ENCODE measurements at places on chromosomes 6 and 20. TPM values are rescaled to one million over a fixed set of nuclear protein-coding genes. Genes with fewer than 3 reads are reported as not detected.

DNA sequence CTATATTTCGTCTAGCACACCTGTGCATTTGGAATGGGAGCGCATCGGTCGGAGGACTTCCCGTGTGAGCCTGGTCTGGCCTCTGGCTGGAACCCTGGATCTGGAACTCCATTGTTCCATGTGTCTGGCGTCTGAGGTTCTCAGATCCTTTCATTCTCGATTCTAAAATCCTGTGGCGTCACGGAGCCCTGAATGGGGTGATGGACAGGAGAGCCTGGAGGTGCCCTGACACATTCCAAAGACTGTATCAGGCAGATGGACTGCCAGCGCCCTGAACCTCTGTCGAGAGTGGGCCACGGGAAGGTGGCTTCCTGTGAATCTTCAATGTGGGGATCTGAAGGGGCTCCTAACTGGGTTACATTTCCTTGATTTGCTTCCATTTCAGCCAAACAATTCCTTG lies 20.6 kb downstream of the MYH7B start:
- no peak overlapping the region for H3K4me3 ChIP-seq
- DNase-seq, result no peak
- peaks cover 7% of the 10 kb centered on the region for H3K4me1 ChIP-seq
- H3K27ac ChIP-seq, result no peak overlapping the region
- H3K27me3 ChIP-seq, result no peaks in the 10 kb centered on the region
- no peaks in the 10 kb centered on the region for H3K36me3 ChIP-seq

DNA sequence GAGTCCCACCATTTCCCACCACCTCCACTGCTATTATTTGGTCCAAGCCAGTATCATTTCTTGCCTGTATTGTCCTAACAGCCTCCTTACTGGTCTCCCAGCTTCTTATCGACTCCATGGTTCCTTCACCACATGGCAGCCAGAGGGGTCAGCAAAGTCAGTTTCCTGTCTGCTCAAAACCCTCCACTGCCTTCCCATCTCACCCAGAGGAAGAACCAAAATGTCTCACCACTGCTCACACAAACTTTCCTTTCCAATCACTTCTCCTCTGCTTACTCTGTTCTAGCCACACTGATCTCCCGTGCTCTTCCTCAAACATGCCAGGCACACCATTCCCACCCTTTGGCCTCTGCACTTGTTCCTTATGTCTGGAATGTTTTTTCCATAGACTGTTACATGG lies 39.7 kb downstream of the BCL2L1 start:
- peaks cover 6% of the 10 kb centered on the region for H3K4me1 ChIP-seq
- H3K36me3 ChIP-seq, result no peaks in the 10 kb centered on the region
- no peak overlapping the region for H3K4me3 ChIP-seq
- no peak overlapping the region for H3K27ac ChIP-seq
- no peak for DNase-seq

DNA sequence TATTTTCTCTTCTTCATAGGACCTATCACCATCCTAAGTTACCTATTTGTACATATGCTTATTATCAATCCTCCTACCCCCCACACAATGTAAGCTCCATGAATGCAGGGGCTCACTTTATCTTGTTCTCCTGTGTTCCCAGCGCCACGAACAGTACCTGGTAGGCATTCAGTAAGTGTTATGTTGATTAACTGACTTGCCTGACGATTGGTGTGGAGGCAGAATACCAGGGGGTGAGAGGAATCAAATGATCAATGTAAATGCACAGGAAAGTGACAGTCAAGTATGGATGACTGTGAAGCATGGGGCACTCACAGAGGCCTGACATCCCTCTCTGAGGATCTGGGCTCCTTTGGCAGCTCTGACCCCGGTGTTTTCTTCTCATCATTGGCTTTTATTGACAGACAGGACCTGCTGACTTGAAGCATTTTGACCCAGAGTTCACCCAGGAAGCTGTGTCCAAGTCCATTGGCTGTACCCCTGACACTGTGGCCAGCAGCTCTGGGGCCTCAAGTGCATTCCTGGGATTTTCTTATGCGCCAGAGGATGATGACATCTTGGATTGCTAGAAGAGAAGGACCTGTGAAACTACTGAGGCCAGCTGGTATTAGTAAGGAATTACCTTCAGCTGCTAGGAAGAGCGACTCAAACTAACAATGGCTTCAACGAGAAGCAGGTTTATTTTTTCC lies 6.1 kb upstream of the IFT52 start:
- no peak overlapping the region for H3K4me3 ChIP-seq
- no peaks in the 10 kb centered on the region for H3K27me3 ChIP-seq
- no peaks in the 10 kb centered on the region for H3K4me1 ChIP-seq
- H3K27ac ChIP-seq, result no peak overlapping the region
- H3K36me3 ChIP-seq, result no peaks in the 10 kb centered on the region

GRCh38 chr6:12383448-12383847 lies 93.3 kb downstream of the EDN1 start:
- no peak overlapping the region for H3K27ac ChIP-seq
- H3K36me3 ChIP-seq, result no peaks in the 10 kb centered on the region
- H3K4me3 ChIP-seq, result no peak overlapping the region
- no peaks in the 10 kb centered on the region for H3K4me1 ChIP-seq
- no peak for DNase-seq

DNA sequence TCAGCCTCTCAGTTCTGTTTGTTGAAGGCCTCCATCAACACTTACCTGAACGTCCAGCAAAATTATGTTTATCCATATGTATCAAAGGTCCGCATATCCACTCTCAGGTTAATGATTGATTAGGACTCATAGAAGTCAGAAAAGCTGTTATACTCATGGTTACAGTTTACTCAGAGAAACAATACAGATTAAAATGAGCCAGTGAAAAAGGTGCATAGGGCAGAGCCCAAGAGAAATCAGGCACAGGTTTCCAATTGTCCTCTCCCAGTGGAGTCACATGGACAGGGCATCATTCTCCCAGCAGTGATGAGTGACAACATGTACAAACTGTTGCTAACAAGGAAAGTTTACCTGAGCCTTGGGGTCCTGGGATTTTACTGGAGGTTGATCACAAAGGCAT lies 36.2 kb downstream of the THEMIS start:
- no peaks in the 10 kb centered on the region for H3K27me3 ChIP-seq
- no peak for DNase-seq
- H3K4me1 ChIP-seq, result peaks cover 6% of the 10 kb centered on the region

DNA sequence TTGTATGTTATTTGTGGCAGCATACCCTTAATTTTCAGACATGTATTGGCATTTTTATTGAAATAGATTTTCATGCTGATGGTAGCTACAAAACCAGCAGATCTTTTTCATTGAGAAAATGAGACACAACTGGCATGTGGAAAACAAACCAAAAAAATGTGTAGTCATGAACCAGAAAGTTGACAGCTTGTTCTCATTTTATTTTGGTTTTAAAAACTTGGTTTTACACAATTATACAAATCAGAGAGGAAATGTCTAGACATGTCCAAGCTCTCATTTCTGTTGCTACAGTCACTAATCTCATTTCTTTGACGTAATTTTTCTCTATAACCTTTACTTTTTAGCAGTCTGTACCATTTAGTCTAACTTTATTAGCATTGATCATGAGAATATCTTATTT lies 85.4 kb downstream of the GRIK2 start:
- H3K4me3 ChIP-seq, result no peak overlapping the region
- DNase-seq, result no peak
- H3K4me1 ChIP-seq, result no peaks in the 10 kb centered on the region
- H3K27me3 ChIP-seq, result no peaks in the 10 kb centered on the region

- peaks cover 12% of the 10 kb centered on the region for H3K4me1 ChIP-seq
- no peaks in the 10 kb centered on the region for H3K36me3 ChIP-seq
- H3K27me3 ChIP-seq, result no peaks in the 10 kb centered on the region
- no peak for DNase-seq
- no peak overlapping the region for H3K4me3 ChIP-seq
Observed at GRCh38 chr20:54204063-54204462, 3.8 kb upstream of the PFDN4 start.

DNA sequence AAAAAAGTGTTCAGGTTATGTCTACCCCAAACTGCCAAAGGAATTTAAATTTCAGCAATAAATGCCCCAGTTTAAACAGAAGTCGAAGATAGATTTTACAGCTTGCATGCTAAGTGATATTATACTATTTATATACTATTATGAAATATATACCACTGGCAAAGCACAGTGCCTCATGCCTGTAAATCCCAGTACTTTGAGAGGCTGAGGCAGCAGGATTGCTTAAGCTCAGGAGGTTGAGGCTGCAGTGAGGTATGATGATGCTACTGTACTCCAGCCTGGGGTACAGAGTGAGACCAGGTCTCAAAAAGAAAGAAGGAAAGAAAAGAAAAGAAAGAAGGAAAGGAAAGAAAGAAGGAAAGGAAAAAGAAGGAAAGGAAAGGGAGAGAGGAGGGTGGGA lies 102.1 kb downstream of the MTFR2 start:
- no peaks in the 10 kb centered on the region for H3K4me1 ChIP-seq
- no peaks in the 10 kb centered on the region for H3K36me3 ChIP-seq
- DNase-seq, result no peak
- H3K4me3 ChIP-seq, result no peak overlapping the region
- H3K27me3 ChIP-seq, result no peaks in the 10 kb centered on the region

GRCh38 chr6:25476126-25476525 lies 175.9 kb upstream of the SCGN start:
- H3K36me3 ChIP-seq, result no peaks in the 10 kb centered on the region
- no peak for DNase-seq
- no peaks in the 10 kb centered on the region for H3K4me1 ChIP-seq
- no peak overlapping the region for H3K4me3 ChIP-seq
- H3K27me3 ChIP-seq, result no peaks in the 10 kb centered on the region

NOTCH4 gene
- total RNA-seq, result 24.3 TPM

GRCh38 chr6:90241229-90241880 lies 55.3 kb downstream of the BACH2 start:
- DNase-seq, result no peak
- H3K36me3 ChIP-seq, result no peaks in the 10 kb centered on the region
- no peak overlapping the region for H3K27ac ChIP-seq
- peaks cover 6% of the 10 kb centered on the region for H3K4me1 ChIP-seq

SYNDIG1 gene
- total RNA-seq, result 0.32 TPM

PDE10A gene
- total RNA-seq, result 1.4 TPM

DNA sequence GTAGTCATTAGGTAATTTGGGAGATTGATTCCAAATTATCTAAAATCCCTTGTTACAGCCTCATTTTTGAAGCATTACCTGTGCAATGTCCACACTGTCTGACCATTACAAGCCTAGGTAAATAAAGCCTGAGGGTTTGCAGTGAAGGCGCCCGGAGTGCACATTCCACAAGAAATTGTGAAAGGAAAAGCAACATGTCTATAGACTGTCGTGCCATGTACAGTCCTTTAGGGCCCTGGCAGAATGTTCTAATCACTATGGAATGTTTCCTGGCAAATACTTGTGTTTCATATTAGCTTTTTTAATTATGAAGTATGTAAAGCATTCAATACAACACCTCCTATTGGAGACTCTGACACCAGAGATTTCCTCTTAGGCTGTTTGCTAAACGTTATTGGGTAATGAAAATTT lies 28.9 kb downstream of the PREP start:
- H3K27ac ChIP-seq, result peak overlapping the region; percentile 75
- H3K4me3 ChIP-seq, result no peak overlapping the region
- H3K36me3 ChIP-seq, result peaks cover 10% of the 10 kb centered on the region
- DNase-seq, result no peak
- H3K4me1 ChIP-seq, result no peaks in the 10 kb centered on the region

DNA sequence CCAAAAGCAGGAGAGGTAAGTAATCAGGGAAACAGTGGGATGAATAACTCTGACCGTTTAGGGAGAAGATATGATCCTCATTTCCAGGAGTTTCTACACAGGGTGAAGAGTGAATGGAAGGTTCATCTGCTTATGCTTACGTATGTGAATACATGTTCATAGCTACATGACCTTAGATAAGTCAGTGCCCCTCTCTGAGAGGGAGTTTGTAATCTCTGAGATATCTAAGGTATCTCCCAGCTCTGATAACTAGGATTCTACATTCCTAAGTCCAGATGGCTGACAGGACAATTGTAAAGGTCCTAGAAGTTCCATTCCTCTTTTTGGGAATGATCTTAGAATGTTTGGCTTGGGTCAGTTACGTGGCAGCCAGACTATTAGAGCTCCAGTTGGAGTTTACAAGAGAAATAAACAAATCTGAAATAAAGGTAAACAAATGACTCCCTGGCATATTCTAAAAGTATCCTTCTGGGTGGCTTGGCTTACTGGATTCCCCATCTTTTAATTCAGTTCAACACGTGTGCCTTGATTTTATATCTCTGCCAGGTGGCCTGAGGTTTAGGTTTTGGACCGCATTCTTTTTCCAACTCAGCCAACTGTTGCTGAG lies 15.8 kb downstream of the PROCR start:
- no peaks in the 10 kb centered on the region for H3K27me3 ChIP-seq
- H3K4me3 ChIP-seq, result no peak overlapping the region
- H3K36me3 ChIP-seq, result no peaks in the 10 kb centered on the region
- DNase-seq, result no peak
- H3K27ac ChIP-seq, result peak overlapping the region; percentile 2

DNA sequence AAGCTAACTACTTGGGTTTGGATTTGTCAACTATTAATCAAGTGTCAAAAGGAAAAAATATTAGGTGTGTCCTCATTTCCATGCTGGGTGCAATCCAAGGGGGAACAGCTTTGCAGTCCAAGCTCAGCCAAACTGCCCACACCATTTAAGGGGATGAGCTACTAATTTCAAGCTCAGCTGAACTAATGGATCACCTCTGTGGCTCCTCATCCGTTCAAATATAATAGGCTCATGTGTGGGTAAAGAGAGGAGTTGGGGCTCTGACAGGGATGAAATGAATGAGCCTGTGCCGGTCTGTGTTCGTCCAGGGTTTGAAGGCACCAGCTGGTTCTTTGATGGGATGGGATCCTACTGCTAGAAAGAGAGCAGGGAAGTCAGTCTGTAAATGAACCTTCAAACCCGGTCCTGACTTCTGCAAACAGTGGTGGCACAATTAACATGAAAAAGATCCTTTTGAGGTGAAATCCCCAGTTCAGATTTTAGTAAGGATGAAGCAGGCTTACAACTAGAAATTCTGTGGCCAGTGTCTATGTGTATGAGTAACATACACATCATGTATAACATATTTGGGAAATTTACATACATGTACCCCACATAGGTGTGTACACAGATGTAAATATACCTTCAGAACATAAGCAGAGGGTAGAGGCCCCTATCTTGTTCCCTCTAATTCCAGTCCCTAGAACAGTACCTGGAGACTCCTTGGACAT lies 41.9 kb downstream of the TTI1 start:
- DNase-seq, result no peak
- peaks cover 40% of the 10 kb centered on the region for H3K4me1 ChIP-seq
- peaks cover 12% of the 10 kb centered on the region for H3K36me3 ChIP-seq

- no peaks in the 10 kb centered on the region for H3K36me3 ChIP-seq
- H3K27ac ChIP-seq, result no peak overlapping the region
- no peak overlapping the region for H3K4me3 ChIP-seq
- no peak for DNase-seq
- no peaks in the 10 kb centered on the region for H3K4me1 ChIP-seq
- no peaks in the 10 kb centered on the region for H3K27me3 ChIP-seq
Observed at GRCh38 chr6:67121115-67121514, 1414.1 kb upstream of the EYS start.

SLC35B2 gene
- total RNA-seq, result 29.9 TPM

GRCh38 chr6:145137425-145137824 lies 597.9 kb downstream of the EPM2A start:
- H3K36me3 ChIP-seq, result no peaks in the 10 kb centered on the region
- H3K4me1 ChIP-seq, result no peaks in the 10 kb centered on the region
- no peak overlapping the region for H3K4me3 ChIP-seq
- no peak overlapping the region for H3K27ac ChIP-seq
- DNase-seq, result no peak
